Body of pancreas (tissue), 4 donors: ENCODE measurements at places on chromosomes 12 and 14. TPM values are rescaled to one million over a fixed set of nuclear protein-coding genes. Genes with fewer than 3 reads are reported as not detected.

GRCh38 chr12:132446633-132447326 is 43.2 kb upstream of the FBRSL1 start:
- H3K36me3 ChIP-seq = no peaks in the 10 kb centered on the region
- H3K27ac ChIP-seq = no peak overlapping the region
- no peak for DNase-seq
- no peaks in the 10 kb centered on the region for H3K27me3 ChIP-seq
- no peak overlapping the region for H3K4me3 ChIP-seq

Gene CDCA3
- total RNA-seq = 0.52 TPM

Gene DPY19L2
- 5.6 TPM for total RNA-seq

DNA sequence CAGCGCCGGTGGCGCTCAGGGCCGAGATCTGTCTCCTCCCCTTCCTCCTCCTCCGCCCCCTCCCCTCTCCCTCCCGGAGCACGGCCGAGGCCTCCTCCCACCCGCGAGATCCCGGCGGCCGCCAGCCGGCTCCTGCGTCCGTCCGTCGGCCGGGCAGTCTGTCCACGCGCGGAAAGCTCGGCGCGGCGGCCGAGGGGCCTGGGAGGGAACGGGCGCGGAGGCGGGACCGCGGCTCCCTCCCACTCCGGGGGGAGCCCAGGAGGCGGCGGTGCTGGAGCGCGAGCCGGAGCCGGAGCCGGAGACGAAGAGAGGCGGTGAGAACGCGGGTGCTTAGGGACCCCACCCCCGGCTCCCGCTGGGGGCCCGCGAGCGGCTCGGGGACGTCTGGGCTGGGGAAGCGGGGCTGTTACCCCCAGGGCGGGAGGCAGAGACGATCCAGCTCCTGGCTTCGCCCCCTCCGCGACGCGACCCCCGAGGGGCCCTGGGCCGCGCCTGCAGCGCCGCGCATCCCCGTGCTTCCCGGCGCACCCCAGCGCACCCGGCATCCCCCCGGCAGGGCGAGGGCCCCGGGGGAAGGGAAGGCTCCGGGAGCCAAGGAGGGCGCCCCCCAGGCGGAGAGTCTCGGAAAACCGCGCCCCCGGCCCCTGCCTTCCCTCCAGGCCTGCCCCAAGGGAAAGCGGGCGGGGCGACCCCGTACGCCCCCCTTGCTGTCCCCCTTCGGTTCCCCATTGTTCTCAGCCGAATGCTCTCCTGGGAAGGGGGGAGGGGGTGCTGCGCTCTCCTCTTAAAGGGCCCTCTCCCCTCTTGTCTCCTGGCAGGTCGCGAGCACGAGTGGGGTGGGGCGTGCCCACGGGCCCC is at the start of gene DTX1:
DTX1 (plus strand) TSS at position 100 of the 858 bp plus-strand sequence. CDS start 1,463 bp downstream, outside the sequence.
- H3K27me3 ChIP-seq = no peaks in the 10 kb centered on the region
- peak; percentile 33 for DNase-seq

DNA sequence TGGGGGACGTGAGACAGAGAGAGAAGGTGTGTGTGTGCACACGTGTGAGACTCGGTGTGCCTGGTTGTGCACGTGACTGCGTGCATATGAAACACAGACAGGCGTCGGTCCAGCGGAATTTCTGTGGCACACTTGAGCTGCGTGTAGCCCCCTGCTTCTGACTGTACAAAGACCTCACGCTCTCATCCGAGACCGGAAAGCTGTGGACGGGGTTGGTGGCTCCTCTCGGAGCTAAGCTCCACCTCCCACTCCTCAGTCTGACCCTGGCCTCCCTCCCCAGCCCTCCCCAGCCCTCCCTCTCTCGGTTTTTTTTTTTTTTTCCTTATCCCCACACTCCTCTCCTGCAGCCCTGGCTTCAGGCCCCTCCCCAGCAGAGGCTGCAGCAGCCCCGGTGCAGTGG is 8.3 kb upstream of the C14orf180 start:
- no peak overlapping the region for H3K4me3 ChIP-seq
- no peaks in the 10 kb centered on the region for H3K27me3 ChIP-seq
- no peaks in the 10 kb centered on the region for H3K36me3 ChIP-seq

GRCh38 chr12:38875586-38876228 is 29.7 kb downstream of the CPNE8 start:
- no peaks in the 10 kb centered on the region for H3K27me3 ChIP-seq
- DNase-seq = no peak
- H3K36me3 ChIP-seq = no peaks in the 10 kb centered on the region
- H3K4me3 ChIP-seq = no peak overlapping the region
- H3K4me1 ChIP-seq = no peaks in the 10 kb centered on the region
- no peak overlapping the region for H3K27ac ChIP-seq

DNA sequence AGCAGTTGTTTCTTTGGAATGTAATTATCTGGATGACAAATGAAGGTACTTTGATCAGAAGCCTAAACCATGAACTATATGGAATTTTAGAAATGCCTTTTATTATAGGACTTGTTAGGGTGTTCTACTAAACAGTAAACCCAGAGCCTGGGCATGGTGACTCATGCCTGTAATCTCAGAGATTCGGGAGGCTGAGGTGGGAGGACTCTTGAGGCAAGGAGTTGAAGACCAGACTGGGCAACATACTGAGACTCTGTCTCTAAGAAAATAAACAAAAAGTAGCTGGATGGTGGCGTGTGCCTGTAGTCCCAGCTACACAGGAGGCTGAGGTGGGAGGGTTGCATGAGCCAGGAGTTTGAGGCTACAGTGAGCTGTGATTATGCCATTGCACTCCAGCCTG is 23.9 kb downstream of the PALS1 start:
- no peak for DNase-seq
- no peak overlapping the region for H3K4me3 ChIP-seq
- no peaks in the 10 kb centered on the region for H3K36me3 ChIP-seq
- no peaks in the 10 kb centered on the region for H3K27me3 ChIP-seq

Gene CCDC177
- not detected for total RNA-seq

Gene KCNA5
- total RNA-seq = 0.33 TPM

- no peaks in the 10 kb centered on the region for H3K4me1 ChIP-seq
- no peak overlapping the region for H3K27ac ChIP-seq
- H3K4me3 ChIP-seq = no peak overlapping the region
- H3K27me3 ChIP-seq = no peaks in the 10 kb centered on the region
Observed at GRCh38 chr12:108888031-108888430, 8.1 kb downstream of the DAO start.

Gene PPP1R36
- 5.6 TPM for total RNA-seq

DNA sequence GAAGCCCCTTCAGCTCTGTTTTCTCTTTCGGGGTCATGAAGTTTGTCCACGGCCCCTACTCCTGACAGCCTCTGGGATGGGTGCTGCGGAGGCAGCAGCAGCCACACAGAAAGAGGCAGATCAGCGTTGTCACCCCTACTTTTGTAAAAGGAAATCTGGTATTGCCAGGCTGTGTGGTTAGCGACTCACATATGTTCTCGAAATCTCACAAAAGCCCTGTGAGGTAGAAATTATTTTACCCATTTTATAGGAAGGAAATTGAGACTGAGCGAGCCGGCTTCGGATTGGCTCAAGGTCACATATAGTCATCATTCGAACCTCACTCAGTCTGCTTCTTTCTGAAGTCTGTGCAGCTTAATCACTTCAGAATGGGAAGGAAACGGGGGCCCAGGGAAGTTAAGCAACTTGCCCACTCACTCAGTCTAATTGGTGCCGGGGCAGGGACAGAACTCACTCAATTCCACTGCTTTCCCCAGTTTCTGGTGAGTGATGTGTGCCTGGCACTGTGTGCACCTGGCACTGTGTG is 1.1 kb upstream of the CKAP4 start:
- no peaks in the 10 kb centered on the region for H3K27me3 ChIP-seq
- H3K36me3 ChIP-seq = no peaks in the 10 kb centered on the region
- H3K4me3 ChIP-seq = no peak overlapping the region
- no peak for DNase-seq

- H3K4me3 ChIP-seq = no peak overlapping the region
- H3K4me1 ChIP-seq = no peaks in the 10 kb centered on the region
- no peak overlapping the region for H3K27ac ChIP-seq
- DNase-seq = no peak
- no peaks in the 10 kb centered on the region for H3K36me3 ChIP-seq
- H3K27me3 ChIP-seq = no peaks in the 10 kb centered on the region
Observed at GRCh38 chr12:67818459-67818903, 169.9 kb downstream of the DYRK2 start.

- no peaks in the 10 kb centered on the region for H3K4me1 ChIP-seq
- no peak overlapping the region for H3K27ac ChIP-seq
- H3K36me3 ChIP-seq = no peaks in the 10 kb centered on the region
- no peak overlapping the region for H3K4me3 ChIP-seq
Observed at GRCh38 chr14:34201909-34202637, 251.2 kb upstream of the EGLN3 start.

DNA sequence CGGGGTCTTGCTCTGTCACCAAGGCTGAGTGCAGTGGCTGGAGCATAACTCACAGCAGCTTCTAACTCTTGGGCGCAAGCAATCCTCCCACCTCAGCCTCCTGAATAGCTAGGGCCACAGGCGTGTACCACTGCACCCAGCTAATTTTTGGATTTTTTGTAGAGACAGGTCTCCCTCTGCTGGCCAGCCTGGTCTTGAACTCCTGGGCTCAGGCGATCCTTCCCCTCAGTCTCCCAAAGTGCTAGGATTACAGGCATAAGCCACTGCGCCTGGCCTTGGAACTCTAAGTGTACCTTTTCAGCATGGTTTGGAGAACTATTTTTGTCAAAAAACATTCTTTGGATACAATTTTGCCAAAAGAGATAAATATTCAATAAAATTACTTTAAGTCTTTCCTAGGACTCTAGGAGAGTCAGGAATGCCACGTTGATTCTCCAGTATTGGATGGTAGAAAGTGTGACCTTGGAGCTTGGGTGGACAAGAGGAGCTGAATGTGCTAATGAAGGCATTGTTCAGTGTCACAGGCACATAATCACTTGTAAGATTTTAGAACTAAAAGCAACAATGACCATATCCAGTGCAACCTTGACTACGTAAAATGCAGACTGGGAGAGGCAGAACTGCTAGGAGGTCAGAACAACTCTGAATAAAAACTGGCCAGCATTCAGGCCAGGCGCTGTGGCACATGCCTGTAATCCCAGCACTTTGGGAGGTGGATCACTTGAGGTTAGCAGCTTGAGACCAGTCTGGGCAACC is 2.8 kb downstream of the SRSF9 start:
- H3K27ac ChIP-seq = peak overlapping the region; percentile 55
- peaks cover 37% of the 10 kb centered on the region for H3K4me1 ChIP-seq
- H3K36me3 ChIP-seq = peaks cover 22% of the 10 kb centered on the region
- no peak overlapping the region for H3K4me3 ChIP-seq
- no peaks in the 10 kb centered on the region for H3K27me3 ChIP-seq

GRCh38 chr12:91877022-91877421 is 268.6 kb downstream of the BTG1 start:
- no peaks in the 10 kb centered on the region for H3K27me3 ChIP-seq
- peak overlapping the region; percentile 30 for H3K27ac ChIP-seq
- H3K4me1 ChIP-seq = no peaks in the 10 kb centered on the region
- no peaks in the 10 kb centered on the region for H3K36me3 ChIP-seq

GRCh38 chr12:68157380-68157779 is 2.2 kb downstream of the IFNG start:
- no peak overlapping the region for H3K4me3 ChIP-seq
- H3K36me3 ChIP-seq = no peaks in the 10 kb centered on the region
- no peak for DNase-seq
- H3K27me3 ChIP-seq = no peaks in the 10 kb centered on the region
- no peaks in the 10 kb centered on the region for H3K4me1 ChIP-seq

Gene SPIC
- not detected for total RNA-seq

Gene KLRC4
- not detected for total RNA-seq

- no peak for DNase-seq
- no peaks in the 10 kb centered on the region for H3K36me3 ChIP-seq
- peak overlapping the region; percentile 99 for H3K27ac ChIP-seq
- H3K4me3 ChIP-seq = no peak overlapping the region
- H3K4me1 ChIP-seq = peaks cover 35% of the 10 kb centered on the region
Observed at GRCh38 chr12:989051-989450, 2.0 kb upstream of the ERC1 start.

DNA sequence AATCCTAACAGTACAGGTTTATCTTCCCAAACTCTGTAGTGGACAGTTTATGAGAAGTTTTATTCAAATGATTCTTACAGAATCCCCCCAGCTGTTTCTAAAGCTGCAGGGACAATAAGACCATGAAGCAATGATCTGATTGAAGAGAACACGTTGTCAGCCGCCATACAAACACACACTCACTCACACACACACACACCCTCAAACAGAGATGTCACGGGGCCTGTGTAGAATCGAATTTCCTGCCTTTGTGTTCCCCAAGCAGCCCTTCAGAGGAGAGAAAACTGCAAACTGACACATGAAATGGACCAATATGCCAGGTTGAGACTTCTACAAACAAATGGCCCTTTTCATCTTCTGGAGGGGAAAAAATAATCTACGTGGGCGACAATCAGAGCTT is 80.5 kb upstream of the TBX3 start:
- no peaks in the 10 kb centered on the region for H3K27me3 ChIP-seq
- no peak for DNase-seq
- H3K36me3 ChIP-seq = no peaks in the 10 kb centered on the region
- H3K27ac ChIP-seq = no peak overlapping the region
- no peak overlapping the region for H3K4me3 ChIP-seq
- H3K4me1 ChIP-seq = no peaks in the 10 kb centered on the region

DNA sequence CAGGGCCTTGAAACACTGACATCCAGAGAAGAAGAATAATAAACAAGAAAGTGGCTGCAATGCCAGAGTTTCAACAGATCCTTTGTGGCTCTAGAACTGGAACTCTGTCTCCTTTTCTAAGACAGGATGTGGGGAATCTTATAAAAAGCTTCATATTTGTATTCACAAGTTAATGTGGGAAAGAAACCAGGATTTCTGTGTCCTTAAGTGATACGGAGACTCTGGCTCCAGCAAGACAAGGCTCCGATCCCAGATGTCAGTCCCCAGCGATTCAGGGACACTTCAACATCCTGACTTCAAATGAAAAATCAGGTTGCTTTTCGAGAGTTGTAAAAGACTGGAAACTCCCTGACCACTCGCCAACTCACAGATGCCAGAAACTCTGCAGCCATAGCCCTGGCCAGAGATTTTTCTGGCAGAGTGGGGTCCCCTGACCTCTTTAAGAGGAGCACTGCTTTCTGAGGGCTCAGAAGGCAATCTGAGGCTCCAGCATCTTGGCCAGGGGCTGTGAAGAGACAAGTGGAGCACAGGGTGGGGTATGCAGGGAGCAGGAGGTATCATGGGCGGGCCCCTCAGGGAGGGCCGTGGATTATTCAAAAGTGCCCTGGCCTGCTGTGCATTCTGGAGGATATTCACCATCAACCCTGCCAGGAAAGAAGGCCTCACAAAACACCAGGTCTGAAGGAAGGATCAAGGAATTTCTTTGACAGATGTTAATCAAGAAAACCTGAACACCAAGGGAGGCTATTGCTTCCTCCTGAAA is 53.3 kb downstream of the TMX1 start:
- no peak overlapping the region for H3K4me3 ChIP-seq
- DNase-seq = peak; percentile 35
- peaks cover 4% of the 10 kb centered on the region for H3K4me1 ChIP-seq
- H3K36me3 ChIP-seq = no peaks in the 10 kb centered on the region
- H3K27me3 ChIP-seq = no peaks in the 10 kb centered on the region
- peak overlapping the region; percentile 47 for H3K27ac ChIP-seq
